Fibroblast of skin of right biceps (primary cell): ENCODE measurements at places on chromosomes 2 and 18.

GRCh38 chr2:118171546-118171945 lies 83.3 kb downstream of the INSIG2 start:
- no peak for DNase-seq

DNA sequence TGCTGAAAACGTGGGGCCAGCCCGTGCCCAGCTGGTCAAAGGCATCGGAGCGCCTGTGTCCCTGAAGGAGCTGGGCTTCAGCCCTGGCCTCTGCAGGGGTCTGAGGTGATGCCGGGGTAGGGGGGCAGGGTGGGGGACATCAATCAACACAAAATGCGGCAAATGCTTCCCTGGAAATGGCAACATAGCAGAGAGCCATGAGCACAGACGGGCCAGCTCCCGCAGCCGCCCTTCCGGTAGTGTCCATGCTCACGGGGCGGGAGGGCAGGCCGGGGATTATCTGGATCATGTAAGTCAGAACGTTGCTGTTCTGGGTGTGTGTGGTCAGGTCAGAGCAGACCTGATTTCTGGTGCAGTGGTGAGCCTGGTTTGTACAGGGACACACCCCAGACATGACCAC lies 56.5 kb upstream of the TWIST2 start:
- DNase-seq: peak; percentile 21

DNA sequence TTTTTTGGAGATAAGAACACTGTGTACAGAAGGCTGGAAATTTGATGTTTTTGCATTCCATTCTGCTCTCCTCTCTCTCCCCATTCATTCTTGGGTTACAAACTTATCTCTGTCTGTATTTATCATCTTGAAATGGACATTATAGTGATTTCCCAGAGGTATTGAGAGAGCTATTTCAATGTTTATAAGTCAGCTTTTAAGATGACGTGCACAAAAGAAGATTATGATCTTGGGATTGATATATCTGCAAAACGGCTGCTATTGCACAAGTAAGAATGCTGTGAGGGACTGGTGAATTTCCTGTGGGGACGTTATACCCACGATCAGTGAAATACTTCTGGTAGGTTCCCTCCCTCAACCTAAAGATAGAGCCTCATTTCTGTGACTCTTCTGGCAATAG lies 61.0 kb upstream of the DTNA start:
- DNase-seq: peak; percentile 26

DNA sequence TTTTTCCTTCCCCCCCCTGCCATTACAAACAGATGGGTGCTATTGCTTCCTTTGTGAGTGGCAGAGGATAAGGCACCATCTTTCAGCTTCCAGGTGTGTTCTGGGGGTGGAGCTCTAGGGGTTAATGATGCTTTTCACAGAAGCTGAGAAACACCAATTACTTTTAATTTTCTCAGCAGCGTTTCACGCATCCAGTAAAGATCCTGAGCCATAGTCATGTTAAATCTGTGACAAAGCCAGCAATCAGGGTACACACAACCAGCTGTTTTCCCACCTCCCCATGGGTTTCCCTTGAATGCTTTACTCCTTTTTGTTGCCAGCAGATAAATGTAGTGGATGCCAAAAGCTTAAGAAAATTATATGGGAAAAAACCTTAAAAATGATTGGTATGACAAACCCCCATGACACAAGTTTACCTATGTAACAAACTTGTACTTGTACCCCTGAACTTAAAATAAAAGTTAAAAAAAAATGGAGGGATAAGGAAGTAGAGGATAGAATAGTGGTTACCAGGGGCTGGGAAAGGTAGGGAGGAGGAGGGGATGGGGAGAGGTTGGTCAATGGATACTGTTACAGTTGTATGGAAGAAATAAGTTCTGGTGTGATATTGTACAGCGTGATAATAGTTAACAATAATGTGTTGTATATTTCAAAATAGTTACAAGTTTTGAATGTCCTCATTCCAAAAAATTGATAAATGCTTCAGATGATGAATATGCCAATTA lies 70.0 kb downstream of the ACOXL start:
- no peak for DNase-seq

- peak; percentile 89 for DNase-seq
Measured at GRCh38 chr2:48651158-48651790, 33.6 kb downstream of the GTF2A1L start.

GRCh38 chr18:27825689-27826088 lies 351.2 kb downstream of the CDH2 start:
- no peak for DNase-seq

GRCh38 chr2:132757676-132758075 lies 87.7 kb upstream of the LYPD1 start:
- peak; percentile 80 for DNase-seq

- no peak for DNase-seq
Measured at GRCh38 chr2:161120775-161121174, 39.5 kb upstream of the TANK start.

- peak; percentile 83 for DNase-seq
Measured at GRCh38 chr2:220512419-220512818, 885.0 kb downstream of the SLC4A3 start.

DNA sequence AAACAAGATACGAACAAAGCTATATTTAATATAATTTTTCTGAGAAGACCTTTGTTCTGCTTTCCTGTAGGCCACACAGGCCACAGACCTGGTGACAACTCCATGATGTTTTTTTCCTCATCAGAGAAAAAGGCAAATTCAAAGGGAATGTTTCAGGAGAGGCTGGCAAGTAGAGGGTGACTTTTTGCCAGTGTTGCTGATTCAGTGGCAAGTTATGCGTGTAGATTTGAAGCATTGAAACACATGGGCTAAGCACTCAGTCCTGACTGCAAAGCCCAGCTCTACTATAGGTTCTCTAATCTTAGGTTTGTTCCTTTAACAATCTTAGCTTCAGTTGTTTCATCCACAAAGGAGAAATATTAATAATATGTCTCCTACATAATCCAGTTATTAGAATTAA lies 499.8 kb downstream of the SUCLG1 start:
- no peak for DNase-seq

DNA sequence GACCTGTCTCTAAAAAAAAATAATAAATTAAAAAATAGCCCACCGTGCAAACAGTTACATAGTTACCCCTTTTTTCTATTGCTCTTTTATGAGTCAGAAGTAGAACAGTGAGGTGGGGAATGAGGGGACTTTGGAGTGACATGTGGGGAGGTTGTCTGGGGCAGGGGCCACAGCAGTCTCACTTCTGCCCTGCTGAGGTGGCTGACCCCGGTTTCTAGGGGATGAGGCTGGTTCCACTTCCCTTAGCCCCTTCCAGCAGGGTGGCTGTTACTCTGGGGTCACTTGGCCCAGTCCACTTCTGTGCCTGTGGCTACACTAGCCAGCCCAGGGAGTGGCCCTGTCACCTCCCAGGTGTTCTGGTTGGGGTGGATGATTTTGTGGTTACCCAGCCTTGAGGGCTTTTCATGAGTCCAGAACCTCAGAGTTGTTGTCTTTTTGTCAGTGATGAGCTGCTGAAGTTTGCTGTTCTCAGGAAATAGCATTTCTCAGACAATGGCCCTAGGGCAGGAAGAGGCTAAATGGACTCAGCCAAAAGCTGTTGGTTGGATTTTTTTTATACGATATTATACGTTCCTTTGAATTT lies 28.0 kb upstream of the SCLY start:
- DNase-seq: no peak

GRCh38 chr18:13565228-13565627 lies 161.1 kb downstream of the FAM210A start:
- DNase-seq: no peak

- DNase-seq: peak; percentile 33
Measured at GRCh38 chr2:168439536-168439935, 16.5 kb upstream of the CERS6 start.

GRCh38 chr2:48220501-48220900 lies 309.5 kb upstream of the STON1 start:
- DNase-seq: no peak

- DNase-seq: no peak
Measured at GRCh38 chr2:203861607-203862006, 6.0 kb upstream of the CTLA4 start.

GRCh38 chr2:231922311-231923009 lies 3.7 kb downstream of the NPPC start:
- no peak for DNase-seq
